GM12891 (cell line): ENCODE measurements at places on chromosomes 2 and 18.

- DNase-seq: no peak
Observed at GRCh38 chr2:120450196-120450820, 104.4 kb downstream of the INHBB start.

DNA sequence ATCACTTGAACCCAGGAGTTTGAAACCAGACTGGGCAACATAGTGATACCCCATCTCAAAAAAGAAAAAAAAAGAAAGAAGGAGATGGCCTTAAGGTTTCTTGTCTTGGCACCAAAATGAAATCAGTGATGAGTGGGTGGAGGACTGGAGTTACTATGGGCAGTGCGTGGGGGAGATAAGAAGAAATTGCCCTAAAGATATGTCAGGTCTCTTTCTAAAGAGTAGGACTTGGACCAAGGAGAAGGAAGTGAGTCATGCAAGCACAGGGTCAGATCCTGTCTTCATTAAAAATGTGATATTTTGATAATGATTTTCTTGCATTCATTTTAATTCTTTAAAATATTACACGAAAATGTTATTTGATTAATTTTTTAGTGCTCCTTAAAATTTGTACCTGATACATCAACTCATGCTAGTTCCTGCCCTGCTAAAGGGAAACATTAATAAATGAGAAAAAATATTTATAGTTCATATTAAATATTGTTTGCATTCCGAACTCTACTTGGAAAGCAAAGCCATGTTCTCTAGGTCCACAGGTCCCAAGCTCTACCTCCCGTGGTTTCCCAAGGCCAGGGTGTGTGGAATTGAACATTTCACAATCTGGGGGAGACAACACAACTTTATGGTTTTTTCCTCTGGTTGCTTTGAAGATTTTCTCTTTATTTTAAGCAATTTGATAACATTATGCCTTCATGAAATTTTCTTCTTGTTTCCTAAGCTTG, 62.6 kb upstream of the CTLA4 start:
- no peak for DNase-seq

- no peak for DNase-seq
Observed at GRCh38 chr2:134287323-134287722, 33.5 kb downstream of the MGAT5 start.

DNA sequence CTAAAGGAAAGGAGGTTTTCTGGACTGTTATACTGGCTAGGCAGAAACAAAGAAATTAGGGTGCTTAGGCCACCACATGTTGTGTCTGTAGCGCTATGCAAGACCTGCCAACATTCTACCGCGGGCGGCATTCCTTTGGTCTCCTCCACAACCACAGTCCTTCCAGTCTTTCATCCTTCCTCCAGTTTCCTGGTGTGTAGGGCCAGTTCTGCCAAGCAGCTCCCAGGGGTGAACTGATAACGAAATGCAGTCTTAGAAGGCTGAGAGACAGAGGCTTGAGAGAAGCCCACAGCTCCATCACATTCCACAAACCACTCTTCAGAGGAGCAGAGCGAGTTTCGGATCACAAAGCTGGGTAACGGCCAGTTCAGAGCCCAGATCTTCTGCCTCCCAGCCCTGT, 19.5 kb upstream of the CXXC1 start:
- DNase-seq: no peak

DNA sequence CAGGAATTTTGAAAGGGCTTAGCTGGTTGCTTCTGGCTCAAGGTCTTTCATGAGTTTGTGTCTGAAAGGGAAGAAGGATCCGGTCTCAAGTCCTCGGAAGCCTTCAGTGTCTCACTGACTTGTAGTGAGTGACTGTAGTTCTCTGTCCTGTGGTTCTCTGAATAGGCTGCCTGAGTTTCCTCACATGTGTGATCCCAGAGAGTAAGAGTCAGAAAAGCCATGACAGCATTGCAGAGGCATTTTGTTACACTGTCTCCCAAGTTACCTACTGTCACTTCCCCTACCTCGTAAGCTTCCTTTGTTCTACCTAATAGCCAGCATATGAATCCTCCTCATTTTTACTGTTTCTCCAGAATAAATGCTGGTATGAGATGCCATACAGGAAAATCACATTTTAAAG, 709.1 kb upstream of the CHAC2 start:
- DNase-seq: no peak

DNA sequence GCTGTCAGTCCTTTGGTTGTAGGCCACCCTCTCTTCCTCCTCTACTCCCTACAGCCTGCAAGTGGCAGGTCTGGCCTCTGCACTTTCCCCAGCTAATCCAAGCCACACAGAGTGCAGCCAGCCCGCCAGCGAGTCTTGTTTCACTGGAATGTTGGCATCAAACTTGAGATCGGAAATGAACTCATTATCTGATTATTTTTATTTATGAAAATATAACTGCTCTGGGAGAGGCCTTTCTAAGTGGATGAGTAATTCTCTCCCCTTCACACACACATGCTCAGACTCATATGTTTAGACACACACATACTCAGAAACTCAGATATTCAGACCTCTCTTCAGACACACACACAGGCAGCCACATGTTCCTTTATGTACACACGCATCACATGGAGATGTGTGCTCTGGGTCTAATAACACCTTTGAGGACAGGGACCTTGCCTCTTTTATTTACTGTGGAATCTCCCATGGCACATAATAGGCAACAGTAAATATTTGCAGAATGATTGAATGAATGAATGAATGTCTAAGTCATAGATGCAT, 151.3 kb downstream of the ZFP36L2 start:
- DNase-seq: no peak

- no peak for DNase-seq
Observed at GRCh38 chr2:160294339-160294803, 94.3 kb upstream of the ITGB6 start.

DNA sequence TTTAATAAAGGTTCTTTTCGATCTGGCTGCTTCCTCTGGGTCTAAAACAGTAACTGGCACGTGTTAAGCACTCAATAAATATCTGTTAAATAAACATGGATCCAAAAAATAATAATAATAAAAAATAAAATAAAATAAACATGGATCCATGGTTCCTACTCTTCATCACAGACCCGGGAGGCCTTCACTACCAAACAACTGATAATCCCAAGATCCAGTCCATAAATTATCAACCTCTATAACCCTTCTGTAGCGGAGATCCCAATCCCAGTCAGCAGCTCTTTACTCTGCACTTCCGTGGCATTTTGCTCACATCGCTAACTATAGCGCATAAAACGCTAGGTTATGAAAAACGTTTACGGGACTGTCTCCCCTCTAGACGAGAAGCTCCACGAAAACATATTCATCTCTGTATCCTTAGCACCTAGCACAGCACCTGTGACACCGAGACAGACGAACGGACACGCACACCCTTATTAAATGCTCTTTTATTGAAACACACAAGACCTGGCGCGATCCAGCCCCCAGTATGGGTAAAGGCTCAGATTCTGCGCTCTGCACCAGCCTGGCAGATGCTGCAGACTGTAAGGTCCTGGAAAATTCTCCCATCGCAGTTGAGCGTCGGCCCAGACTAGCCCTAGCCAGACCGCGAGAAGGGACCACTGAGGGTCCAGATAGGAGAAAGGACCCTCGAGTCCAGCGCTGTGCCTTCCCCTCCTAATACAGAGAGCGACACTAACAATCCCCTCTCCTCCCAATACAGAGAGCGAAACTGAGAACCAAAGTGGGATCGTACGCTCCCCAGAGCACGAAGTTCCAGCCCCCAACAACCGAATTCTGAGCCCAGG, 770 bp downstream of the NBAS start:
- DNase-seq: no peak

DNA sequence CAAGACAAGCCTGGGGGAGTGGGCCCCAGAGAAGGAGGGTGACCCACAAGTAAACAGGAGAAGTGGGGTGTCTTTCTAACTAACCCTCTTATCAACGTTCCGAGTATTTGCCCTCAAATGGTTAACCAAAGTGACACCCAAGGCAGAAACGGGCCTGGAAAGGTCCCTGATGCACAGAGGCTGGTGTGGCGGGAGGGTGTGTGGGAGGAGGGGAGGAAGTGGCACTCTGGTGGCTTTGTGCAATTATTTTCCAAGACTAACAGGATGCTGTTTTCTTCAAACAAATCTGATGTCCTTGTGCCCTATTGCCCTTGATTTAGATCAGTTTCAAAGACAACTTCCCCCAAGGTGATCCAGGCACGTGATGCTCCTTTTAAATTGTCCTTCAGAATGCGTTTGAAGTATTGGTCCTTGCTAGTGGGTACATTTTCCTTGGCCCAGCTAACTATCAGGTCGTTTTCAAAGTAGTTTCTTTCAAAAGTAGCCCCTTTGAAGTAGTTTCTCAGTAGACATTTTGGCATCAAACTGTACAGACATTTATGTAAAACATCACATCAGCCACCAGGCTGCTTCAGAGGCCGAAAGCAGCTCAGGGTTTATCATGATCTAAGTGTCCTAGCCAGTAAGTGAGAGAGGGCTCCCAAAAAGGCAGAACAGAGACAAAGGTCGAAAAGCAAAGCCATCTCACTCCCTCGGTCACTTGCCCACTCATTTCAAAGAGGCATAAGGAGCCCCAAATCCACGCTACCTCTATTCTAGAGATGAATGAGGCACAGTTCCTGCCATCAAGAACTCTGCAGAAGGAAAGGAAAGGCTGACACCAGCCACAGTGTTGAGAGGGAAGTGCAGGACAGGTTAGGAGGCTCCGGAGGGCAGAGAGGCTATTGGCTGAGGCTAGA, 371.1 kb upstream of the ID2 start:
- DNase-seq: no peak

DNA sequence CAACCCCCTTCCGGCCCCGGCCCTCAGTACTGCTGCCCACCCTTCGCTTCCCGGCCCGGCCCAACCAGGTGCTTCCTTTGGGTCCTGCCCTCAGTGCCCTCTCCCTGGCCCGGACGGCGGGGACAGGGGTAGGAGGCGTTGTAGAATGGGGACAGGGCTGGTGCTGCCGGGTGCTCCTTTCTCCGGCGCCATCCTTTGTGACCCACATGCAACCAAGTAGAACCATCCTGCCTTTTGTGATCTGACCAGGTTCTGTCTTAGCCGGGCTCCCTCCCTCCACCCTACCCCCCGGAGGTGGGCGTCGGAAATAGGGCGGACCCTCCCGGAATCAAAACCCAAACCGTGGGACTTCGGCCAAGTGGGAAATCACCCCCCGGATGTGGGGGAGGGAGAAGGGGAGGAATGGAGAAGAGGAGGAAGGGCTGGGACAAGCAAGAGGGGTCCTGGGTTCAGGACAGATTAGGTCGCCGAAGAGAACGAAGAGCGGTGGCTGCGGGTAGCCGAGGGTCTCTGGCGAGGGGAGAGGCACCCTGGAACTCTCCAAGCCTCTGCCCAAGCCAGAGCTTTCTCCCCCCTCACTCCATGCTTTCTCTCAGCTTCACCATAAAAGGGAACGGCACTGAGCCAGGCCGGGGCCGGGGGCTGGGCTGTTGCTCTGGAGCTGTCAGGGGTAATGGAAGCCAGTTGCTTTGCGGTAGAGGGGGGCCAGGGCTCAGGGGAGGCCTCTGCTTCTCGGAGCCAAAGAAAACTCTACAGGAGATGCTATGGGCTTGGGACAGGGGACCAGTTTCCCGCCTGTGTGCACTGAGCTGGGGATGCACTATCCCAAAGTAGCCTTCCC, 756 bp upstream of the OST4 start:
- no peak for DNase-seq

DNA sequence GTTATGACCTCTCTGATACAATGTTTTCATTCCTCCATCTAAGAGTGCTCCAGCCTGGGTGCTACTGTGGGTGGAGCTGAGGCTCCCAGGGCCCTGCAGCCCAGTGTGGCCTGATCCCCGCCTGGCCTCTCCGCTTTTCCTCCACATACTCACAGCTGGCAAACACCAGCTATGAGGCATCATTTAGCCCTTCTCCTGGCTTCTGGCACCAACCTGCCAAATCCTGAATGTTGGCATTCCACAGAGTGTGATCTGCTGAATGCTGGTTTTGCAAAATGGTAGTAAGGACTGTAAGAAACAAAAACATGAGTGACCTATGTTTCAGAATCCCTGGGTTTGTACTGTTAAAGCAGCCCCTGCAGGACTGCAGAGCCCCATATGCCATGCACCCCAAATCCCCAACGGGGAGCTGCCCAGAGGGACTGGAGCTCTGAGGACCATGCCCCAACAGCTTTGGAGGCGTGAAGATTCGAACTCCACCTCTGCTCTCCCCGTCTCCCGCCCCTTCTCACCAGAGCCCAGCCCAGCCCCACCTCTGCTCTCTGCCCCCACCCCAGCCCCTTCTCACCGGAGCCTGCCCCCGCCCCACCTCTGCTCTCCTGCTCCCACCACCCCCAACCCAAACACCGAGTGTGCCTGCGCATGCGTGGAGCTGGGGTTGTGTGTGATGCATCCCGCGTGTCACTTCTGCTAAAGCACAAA, 4.2 kb downstream of the SLC66A2 start:
- DNase-seq: no peak

- no peak for DNase-seq
Observed at GRCh38 chr18:51196118-51196810, 1.2 kb downstream of the MEX3C start.

DNA sequence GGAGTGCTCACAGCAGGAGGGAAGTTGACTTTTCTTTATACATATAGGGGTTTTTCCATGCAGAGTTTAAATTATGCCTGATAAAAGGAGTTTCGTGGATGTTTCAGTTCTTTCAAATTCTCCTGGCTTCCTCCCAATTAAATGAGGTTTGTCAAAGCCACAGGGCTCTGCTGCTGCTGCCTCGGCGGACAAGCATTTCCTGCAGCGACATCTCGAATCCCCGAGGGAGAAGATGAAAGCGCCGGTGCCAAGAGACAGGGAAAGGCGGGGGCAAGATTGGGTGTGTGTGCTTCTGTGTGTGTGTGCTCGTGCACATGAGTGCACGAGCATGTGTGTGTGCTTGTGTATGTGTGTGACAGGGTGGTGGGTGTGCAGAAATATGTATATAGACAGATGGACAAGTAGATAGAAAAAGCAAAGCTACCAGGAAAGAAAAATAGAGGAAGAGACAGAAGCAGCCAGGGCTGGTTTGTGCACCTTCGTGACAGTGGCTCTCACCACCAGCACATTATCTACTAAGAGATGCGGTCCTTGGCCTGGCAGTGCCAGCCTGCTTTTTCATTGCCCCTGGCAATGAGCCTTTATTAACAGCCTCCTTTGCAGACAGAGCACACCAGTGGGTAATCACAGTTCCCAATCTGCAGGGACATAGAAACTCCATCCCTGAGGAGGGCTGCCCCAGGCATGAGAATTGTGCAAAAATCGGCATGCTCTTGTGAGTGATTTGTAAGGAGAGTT, 76.2 kb downstream of the CDK15 start:
- DNase-seq: no peak

DNA sequence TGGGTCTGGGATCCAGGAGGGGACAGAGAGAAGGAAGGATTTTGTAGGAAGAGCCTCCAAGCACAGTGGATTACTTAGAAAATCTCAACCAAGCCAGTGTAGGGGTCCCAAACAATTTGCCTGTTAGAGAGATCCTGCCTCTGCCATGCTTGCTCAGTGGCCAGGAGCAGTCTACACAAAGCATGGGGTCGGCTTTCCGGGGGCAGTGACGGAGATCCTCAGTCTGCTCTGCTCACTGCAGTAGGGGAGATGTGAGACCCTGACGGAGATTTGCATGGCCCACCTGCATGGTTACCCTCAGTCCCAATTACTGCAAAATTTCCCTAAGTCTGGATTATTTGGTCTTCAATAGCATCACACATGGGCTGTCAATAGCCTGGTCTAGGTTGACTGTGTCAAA, 385.2 kb downstream of the CMPK2 start:
- no peak for DNase-seq
